ENCODE measurements at places on chromosomes 5 and 9.

GRCh38 chr5:88734191-88734640, 148.8 kb downstream of the MEF2C start:
- DNase-seq = no peak

DNA sequence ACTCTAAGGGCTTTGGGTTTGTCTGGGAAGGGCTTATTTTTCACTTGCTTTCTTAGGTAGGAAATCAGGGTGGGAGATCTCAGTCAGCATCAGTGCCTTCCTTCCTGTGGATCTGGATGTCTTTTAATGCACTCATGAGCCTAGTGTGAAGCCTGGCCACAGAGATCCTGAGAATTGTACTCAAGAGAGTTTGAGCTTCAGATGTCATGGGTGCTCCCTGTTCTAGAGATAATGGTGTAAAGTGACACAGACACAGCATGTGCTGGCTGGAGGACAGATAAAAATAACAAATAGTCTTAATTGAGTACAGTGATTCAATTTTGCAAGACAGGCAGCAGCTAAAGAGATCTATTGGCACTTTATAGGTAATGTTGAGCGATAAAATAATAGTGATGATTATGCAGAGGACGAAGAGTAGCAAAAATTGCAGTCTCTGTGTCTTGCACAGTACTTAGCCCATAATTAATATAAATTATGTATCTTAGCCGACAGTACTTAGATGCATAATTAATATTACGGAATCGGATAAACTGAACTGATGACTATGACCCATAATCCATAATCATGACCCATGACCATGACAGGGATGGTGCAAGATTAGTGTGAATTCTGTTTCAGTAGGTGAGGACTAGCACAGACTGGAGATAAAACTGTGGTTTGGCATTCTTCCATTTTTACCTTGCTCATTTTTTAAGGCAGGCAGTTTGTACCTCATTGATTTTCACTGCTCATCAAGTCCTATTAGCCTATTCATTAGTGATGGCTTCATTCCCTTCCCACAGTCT, 408.7 kb upstream of the PIK3R1 start:
- DNase-seq = no peak

GRCh38 chr9:99635032-99635431, 186.7 kb upstream of the NR4A3 start:
- no peak for DNase-seq

DNA sequence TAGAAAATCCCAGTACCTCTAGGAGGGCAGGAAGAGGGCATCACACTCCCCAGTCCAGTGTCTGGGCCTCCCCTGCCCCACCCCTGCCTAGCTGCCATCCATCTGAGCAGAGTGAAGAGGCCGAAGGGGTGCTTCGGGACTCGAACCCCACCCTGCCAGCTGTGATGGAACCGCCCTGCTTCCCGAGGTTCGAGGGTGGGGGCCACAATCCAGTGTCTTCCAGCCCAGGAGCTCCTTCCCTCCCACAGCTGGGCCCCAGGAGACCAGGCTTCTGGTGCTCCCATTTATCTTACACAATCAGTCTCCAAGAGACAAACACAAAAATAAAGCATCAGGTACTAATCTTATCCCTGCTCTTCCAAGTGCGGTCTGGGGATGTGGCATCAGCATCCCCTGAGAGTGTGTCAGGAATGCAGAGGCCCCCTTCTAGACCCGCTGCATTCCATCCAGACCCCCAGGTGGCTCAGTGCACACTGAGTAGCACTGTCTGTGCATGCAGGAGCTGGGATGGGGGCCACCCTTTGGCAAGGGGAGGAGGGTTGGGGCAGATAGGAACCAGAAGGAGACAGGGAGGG, 122.8 kb upstream of the TBC1D2 start:
- no peak for DNase-seq

DNA sequence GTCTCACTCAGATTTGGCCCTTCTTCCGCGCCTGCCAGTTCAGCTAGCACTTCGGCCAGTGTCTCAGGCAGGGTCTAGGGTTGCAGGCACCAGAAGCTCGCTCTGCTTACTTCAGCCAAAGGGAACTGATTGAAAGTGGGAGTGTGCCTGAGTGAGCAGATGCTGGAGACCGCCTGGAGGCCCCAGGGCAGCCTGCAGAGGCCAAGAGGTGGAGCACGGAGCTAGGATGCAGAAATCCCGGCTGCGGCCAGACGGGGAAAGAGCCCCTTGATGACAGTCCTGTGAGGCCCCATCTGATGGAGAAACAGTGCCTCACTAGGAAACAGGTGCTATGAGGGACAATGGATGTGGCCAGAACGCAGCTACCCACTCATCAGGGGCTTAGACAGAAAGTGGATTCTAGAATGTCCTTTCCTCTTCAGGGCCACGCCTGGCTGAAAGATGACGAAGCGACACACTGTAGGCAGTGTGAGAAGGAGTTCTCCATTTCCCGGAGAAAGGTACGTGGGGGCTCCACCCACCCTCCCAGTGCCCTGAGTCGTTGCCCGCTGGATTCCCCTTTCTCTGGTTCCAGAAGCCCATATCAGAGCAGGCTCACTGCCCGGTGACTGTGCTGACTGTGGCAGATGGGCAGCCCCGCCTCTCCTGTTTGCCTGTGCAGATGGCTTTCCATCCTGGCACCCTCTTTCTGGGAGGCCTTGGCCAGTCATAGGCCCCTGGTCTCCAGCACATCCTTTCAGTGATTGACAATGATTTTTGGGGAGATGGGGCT, 16.1 kb downstream of the HNRNPH1 start:
- DNase-seq = no peak

DNA sequence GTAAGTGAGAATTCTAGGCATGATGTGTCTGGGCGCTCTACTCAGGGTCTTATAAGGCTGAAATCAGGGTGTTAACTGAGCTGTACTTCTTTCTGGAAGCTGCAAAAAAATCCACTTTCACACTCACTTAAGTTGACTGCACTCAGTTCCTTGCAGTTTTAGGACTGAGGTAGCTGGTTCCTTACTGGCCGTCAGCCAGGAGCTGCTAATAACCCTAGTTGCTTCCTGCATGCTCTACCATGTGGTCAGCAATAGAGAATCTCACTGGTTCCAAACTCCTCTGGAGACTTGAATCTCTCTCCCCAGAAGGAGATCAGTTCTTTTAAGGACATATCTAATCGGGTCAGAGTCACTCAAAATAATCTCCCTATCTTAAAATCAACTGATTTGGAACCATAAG, 911.2 kb downstream of the EFNA5 start:
- no peak for DNase-seq

- no peak for DNase-seq
Observed at GRCh38 chr5:624951-625230, 12.8 kb downstream of the CEP72 start.

DNA sequence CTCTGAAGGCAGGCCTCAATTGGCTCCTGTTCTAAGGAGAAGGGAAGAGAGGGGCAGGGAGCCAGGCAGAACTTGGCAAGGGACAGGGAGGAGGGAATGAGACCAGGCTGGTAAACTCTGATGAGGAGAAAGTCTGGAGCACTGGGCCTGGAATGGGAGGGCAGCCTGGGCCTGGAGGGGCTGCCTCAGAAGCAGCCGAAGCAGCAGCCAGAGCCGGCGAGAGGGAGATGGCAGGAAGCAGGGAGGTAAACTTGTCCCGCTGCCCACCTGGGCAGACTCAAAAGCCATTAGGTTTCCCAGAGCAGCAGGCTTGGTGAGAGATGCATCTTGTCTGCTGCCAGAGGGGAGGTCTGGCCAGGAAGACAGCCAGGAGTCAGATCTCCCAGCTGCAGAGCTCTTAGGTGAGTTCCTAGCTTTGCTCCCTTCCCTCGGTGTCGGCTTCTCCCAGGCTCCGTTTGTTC, 37.0 kb upstream of the CRB2 start:
- no peak for DNase-seq

DNA sequence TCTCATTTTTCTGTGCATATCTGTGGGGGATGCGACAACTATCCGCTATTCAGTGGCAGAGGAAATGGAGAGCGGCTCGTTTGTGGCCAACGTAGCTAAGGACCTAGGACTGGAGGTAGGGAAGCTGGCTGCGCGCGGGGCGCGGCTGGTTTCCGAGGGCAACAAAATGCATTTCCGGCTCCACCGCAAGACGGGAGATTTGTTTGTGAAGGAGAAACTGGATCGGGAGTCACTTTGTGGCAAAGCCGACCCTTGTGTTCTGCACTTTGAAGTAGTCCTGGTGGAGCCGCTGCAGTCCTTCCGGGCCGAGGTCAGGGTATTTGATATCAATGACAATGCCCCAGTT, 320 bp downstream of the PCDHB1 start:
- no peak for DNase-seq

- DNase-seq = no peak
Observed at GRCh38 chr5:172417983-172418630, 36.2 kb downstream of the SH3PXD2B start.

DNA sequence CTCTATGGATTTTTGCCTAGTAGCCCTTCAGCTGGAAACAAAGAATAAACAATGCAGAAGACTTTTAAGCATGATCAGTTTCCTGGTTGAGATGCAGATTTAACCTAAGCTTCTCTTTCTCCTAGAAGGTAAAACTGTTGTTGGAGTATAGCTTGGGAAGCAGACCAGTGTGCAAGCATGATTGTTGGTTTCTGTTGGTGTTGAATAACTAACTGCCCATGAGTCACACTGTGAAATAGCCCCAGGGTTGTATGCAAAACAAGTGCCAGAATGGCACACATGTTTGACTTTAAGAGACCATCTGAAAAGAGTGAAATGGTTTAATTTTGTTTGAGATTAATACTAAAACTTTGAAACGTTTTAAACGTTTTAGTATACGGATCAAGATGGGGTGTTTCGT, 227.1 kb downstream of the ARHGEF28 start:
- no peak for DNase-seq

DNA sequence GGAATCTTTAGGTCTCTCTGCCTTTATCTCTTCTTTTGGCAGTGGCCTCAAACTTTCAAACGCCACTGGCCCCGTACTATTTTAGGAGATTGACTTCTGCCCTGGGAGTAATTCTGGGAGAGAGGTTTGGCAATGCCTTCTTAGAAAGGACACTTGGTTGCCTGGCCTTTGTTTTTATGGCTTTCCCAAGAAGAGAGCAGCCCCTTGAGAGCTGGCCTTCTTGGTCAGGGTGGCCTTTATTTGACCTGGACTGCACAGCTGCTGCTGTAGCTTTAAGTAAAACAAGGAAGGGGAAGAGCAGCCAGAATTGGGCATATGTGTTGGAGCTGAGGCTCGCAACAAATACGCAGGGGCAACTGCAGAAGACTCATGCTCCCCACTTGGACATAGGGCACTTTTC, 60.8 kb downstream of the PTPN3 start:
- DNase-seq = no peak

- DNase-seq = no peak
Observed at GRCh38 chr5:176736931-176737745, 73.2 kb upstream of the UNC5A start.

DNA sequence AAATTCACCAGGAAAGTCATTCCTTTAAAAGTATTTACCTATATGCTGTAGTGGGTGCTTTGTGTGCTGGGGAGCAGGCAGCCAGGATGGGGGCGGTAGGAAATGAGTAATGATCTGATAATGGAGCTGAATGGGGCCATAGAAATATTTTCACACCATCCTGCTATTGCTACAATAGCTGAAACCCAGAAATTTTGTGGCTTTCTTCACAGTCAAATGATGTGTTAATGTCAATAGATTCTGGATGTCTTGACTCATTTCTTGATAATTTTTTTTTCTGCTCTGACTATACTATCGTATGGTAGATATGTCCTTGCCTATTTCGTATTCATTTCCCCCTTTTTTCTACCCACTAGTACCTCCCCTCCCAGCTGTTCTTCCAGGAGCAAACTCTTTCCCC, 59.5 kb downstream of the RORB start:
- DNase-seq = no peak

- DNase-seq = no peak
Observed at GRCh38 chr5:158483281-158483860, 616.3 kb downstream of the EBF1 start.

- no peak for DNase-seq
Observed at GRCh38 chr5:151741678-151742423, 16.6 kb downstream of the ATOX1 start.

- DNase-seq = no peak
Observed at GRCh38 chr5:71621741-71622140, 34.6 kb downstream of the MCCC2 start.

DNA sequence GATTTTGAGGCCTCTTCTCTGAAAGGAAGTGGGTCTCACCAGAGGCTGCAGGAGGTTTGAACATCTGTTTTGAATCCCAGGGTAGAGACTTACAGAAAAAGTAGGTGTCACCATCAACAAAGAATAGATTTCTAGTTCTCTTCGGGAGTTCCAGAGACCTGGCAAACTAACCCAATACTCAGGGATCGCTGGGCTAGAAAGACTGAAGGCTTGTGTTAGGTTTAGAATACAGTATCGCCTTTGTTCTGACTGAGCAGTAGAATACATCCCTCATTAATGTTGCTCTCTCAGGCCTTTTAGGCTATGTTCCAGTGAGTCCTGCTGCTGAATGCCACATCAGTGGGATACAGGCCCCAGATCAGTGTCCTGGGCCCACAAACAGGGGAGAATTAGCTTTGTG, 27.2 kb downstream of the RUSC2 start:
- DNase-seq = no peak

DNA sequence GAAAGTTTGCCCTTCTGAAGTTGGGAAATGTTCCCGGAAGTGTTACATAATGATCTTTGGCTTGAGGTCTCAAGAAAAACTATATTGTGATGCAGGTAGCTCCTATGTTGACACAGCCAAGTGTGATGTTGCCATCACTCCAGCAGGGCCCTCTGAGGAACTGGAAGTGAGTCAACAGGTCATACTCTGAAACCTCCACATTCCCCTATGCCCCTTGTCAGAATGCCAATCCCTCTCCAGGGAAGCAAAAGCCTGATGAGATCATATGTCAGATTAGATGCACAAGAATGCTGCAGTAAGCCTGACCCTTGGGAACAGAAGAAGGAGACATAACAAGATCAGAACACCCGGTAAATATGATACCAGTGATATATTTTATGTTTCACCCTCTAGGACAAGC, 66.8 kb upstream of the ITGA2 start:
- no peak for DNase-seq

GRCh38 chr5:179452356-179453230, 97.8 kb upstream of the RUFY1 start:
- DNase-seq = no peak

DNA sequence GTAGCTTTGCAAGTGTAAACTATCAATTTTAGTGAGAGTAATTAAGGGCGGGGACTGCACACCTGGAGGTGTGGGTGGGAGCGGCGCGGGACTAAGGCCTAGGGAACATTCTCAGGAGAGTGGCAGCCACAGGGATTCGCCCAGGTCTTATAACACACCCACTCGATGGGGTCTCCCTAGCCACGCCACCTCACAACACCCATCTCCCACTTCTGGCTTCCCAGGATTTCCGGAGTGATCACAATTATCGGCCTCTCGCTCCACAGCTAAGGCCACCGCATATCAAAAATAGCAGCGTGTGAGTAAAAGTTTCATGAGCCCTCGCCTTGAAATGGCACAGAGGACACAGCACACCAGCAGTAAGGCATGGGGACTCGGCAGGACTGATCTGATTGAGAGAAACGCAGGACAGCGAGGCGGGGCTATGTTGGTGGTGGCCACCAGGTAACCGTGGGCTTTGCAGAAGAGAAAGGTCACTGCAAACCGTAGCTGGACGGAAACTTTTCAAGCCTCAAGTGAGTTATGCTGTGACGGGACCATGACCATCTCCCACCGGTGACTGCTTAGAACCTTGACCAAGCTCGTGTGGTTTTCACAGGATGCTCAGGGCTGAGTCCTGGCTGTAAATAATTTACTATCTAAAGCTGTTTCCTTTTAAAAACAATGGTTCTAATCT, 1.1 kb upstream of the LPAR1 start:
- DNase-seq = no peak

GRCh38 chr9:38153152-38153909, 84.3 kb upstream of the SHB start:
- no peak for DNase-seq

- DNase-seq = no peak
Observed at GRCh38 chr9:121610638-121610953, 40.8 kb upstream of the DAB2IP start.

- DNase-seq = no peak
Observed at GRCh38 chr5:116389601-116390000, 185.0 kb downstream of the SEMA6A start.

All from activated CD4-positive, CD25-positive, alpha-beta regulatory T cell treated with anti-CD3 and anti-CD28 coated beads, Interleukin-2, amount 50 U/mL, for 16 hours (primary cell).